ENCODE measurements at places on chromosomes 1 and 21.
A peak's percentile ranks its signal among the peaks of the same experiment; 100 is the strongest.

- no peak for DNase-seq
Observed at GRCh38 chr1:153000294-153000693, 1.3 kb upstream of the SPRR3 start.

GRCh38 chr1:34852677-34853217, 6.8 kb downstream of the SMIM12 start:
- peak; percentile 92 for DNase-seq

GRCh38 chr1:237255071-237255470, 213.1 kb downstream of the RYR2 start:
- no peak for DNase-seq

GRCh38 chr1:211630236-211631081, 45.0 kb downstream of the NEK2 start:
- DNase-seq: no peak

DNA sequence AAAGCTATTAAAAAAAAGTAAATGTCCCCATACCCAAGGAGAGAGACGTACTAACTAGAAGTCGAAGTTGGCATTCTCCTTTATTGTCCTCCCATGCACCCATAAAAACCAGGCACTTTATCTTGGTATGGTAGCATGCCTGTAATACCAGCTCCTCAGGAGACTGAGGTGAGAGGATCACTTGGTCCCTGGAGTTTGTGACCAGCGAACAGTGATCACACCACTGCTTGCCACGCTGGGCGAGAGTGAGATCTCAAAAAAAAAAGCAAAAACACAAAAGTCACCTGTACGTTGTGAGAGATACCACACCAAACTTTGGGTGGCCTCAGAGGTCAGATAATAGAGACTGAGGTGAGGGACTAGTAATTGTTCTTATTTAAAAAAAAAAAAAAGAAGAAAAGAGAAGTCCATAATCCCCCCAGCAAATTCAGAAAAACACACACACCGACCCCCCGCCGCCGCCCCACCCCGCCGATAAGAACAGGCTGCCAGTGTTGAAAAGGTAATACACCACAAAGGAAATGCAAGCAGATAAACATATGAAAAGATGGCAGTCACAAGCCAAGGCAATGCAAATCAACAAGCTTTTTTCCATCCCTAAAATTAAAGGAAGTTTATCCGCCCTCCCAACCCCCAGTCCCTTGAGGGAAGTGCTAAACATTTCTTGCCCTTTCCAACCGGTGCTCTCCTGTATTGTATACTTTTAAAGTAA, 3.6 kb downstream of the L1TD1 start:
- no peak for DNase-seq

GRCh38 chr1:13661539-13661938, 38.4 kb upstream of the PRDM2 start:
- DNase-seq: no peak

GRCh38 chr1:18703041-18703621, 72.5 kb downstream of the PAX7 start:
- no peak for DNase-seq

DNA sequence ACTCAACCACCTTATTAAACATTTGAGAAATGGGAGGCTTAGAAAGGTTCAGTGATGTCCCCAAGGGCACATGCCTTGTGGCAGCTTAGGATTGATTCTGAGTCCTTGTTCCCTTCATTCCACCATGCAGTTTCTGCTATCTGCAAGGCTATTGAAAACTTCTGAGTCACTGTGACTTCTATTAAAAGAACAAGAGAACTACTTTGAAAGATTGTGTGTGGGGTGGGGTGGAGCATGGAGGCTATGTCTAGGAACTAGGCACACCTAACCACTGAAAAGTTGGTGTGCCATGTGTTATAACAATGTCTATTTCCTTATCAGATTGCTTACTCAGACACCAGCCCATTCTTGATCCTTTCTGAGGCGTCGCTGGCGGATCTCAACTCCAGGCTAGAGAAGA, 10.8 kb downstream of the MTARC1 start:
- DNase-seq: no peak

Data from inflammatory macrophage treated with lipopolysaccharide for 4 hours (primary cell).